Cardiac muscle cell (in vitro differentiated cells and primary cell): ENCODE measurements at places on chromosomes 3 and 15. TPM values are rescaled to one million over a fixed set of nuclear protein-coding genes. Genes with fewer than 3 reads are reported as not detected.

DNA sequence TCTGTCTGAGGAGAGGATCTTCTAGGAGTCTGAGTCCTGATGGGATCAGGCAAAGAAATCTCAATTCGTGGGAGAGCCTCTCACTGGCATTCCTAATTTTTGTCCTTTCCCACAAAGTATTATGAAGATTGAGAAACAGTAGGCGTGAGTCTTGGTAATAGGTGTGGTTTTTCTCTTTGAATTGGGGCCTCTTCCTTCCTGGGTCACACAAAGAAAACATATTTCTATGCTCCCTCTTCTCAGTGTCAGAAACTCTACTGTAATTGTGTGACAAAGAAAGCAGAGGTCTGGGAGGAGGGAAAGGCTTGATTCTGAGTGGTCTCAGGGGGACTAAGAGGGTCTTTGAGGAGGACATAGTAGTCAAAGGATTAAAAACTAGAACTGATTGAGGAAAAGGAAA, 6.0 kb downstream of the GABRR3 start:
- no peak for DNase-seq

KNG1 gene
- polyA plus RNA-seq = not detected in 2 replicates

C2CD4A gene
- not detected in 2 replicates for polyA plus RNA-seq

RARB gene
- polyA plus RNA-seq = 22.4 and 28.3 TPM in 2 replicates

DNA sequence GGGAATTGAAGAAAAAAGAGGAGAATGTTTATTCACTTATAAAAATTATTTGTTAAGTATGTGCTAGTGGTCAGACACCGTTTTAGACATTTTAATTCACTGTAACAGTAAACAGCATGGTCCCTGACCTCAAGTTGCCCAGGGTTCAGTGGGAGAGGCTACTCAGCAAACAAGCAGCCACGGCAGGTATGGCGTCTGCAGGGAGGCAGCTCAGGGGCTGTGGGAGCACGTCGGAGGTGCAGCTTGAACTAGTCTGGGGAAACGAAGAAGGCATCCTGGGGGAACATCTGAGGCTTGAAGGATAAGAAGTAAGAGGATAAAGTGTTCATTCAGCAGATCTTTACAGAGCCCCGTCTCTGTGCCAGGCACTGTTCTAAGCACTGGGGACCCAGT, 66.0 kb downstream of the CRTC3 start:
- DNase-seq = no peak

TRIM42 gene
- polyA plus RNA-seq = not detected in 2 replicates
